ENCODE measurements at places on chromosomes 2 and 18.

- no peak for DNase-seq
Measured at GRCh38 chr2:46339676-46340459, 42.7 kb downstream of the EPAS1 start.

DNA sequence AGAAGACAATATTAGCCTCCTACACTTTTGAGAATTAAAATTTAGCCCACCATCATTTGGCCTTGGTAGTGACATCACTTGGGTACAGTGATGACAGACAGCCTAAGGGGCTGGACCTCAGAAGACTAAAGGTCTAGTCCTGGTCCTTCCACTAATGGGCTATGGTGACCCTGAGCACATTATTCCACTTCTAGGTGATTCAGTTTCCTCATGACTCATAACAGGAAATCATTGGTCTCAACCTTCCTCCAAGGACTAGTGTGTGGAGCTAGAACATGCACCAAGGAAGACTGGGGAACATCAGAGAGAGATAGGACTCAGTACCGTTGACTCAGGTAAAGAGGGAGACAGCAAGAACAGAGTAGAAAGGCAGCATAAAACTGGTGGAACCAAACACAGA is 64.0 kb downstream of the TFCP2L1 start:
- DNase-seq: peak; percentile 72

DNA sequence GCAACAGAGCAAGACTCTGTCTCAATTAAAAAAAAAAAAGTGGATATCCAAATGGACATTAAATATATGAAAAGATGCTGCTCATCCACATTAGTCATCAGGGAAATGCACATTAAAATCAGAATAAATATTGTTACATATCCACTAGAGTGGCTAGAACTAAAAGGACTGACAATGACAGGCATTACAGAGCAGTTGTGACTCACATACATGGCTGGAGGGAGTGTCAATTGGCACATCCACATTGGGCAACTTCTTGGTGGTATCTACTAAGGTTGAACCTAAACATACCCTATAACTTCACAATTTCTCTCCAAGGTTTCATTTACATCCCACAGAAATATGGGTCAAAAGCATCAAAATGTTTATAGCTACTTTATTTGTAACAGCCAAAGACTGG is 14.0 kb upstream of the DNER start:
- DNase-seq: no peak

GRCh38 chr2:10246831-10247230 is 55.9 kb upstream of the HPCAL1 start:
- no peak for DNase-seq

- peak; percentile 15 for DNase-seq
Measured at GRCh38 chr18:61225336-61225735, 107.9 kb upstream of the CDH20 start.

DNA sequence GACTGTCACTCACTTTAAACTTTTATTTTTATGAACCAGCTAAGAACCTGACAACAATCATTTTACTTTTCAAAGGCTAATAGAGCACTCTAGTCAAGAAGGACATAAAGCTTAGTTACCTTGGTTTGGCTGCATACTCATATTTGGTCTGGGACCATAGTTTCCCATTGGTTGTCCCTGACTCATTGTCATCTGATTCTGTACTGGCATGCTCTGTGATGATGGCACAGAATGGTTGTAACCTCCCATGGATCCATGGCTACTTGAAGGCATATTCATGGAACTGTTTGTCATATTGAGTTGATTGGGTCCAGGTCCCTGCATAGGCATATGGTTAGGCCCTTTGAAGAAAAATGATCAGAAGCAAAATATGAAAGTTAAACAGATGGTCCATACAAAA is 37.9 kb downstream of the SS18 start:
- peak; percentile 20 for DNase-seq

DNA sequence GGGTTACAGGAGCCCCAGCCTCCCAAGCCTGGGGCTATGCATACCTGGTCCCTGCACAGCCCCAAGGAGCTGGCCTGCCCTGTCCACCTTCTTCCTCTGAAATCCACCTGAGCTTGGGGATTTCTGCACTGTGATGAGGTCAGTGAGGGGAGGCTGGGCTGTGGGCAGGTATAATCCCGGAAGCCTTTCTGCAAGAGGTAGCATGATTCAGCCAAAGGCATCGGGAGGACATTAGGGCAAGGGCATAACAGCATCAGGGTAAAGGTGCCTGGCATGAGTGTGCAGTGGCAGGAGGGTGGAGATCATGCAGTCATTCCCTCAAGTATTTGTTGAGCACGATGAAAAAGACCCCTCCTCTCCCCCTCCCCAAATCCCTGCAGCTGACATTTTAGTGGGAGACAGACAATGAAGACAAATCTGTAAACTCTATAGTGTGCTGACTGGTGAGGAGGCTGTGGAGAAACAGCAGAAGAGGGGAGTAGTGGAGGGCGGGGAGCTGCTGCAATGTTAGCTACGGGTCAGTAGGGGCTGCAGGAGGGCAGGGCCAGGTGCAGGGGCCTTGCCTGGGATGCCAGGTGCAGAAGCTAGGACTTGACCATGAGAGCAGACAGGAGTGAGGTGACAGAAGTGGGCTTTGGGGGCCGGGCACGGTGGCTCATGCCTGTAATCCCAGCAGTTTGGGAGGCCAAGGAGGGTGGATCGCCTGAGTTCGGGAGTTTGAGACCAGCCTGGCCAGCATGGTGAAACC is 18.7 kb downstream of the ZFP36L2 start:
- DNase-seq: no peak

GRCh38 chr2:31812051-31812798 is 198.6 kb downstream of the MEMO1 start:
- DNase-seq: peak; percentile 35

DNA sequence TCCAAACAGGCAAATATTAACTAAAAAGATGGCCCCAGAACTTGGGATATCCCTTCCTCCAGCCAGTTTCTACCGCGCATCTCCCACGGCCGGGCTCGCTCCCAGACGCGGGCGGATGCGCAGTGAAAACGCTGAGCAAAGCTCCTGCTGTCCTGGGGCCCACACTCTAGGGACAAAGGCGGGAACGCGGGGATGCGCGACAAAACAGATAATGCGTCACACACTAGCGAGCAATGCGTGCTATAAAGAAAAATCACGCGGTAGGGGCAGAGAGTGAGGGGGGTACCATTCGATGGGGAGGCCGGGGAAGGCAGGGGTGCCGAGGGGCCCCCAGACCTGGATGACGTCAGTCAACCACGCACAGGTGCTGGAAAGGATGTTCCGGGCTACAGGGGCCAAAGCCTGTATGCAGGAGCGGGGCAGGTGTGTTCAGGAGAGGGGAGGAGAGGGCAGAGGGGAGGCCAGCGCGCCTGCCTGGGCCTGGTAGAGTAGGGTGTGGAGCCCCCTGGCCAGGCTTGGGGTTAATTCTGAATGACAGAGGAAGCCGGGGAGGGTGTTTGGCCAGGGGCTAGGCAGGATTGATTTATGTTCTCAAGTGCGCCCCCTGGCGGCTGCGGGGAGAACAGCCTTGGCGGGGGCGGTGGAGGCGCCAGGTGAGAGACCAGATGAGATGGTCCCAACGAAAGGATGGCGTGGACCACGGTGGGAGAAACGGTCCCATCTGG is 14.9 kb upstream of the ITM2C start:
- no peak for DNase-seq

DNA sequence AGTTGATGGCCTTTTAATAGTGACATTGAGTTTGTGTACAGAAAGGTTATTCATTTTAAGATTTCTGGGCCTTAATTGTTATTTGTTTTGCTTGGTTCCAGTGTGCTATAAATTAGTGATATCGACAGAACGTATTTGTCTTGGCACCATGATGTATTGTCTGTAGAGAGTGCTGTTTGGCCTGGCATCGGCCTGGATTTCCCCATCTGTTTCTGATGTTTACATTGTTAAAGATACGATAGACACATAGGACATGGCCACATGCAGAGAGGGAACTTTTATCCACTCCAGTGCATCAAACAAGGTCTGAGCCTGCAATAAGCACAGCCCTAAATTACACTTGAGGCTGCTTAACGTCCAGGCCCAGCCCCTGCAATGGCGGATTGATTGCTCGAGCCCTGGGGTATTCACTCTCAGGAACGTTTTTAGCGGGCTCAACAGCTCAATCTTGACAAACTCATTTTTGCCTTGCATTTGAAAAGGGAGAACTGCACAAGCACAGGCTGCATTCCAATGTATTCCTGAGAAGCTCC is 144.7 kb downstream of the SLC4A3 start:
- DNase-seq: no peak

DNA sequence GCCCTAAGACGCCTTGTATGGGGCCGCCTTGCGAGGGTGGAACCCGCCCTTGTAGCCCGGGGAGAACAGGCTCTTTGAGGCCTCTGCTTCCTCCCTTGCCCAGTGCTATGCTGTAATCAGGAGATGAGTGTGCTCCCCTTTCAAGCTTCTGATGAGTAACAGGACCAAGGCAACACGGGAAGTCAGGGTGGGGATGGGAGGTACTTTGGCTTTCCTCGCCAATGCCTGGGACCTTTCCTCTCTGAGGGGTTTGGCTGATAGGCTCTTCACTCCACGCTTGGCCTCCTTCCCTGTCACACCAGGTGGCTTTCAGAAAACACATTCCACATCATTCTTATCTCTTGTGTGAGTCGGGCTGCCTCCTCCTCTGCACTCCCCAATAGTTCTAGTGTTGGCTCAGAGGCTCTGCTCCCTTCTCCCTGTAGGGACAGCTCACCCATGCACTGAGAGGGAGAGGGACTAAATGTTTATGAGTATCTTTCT is 223.7 kb upstream of the TRIB2 start:
- peak; percentile 13 for DNase-seq

- DNase-seq: no peak
Measured at GRCh38 chr18:62386601-62387000, 61.5 kb downstream of the TNFRSF11A start.

- DNase-seq: no peak
Measured at GRCh38 chr2:35585972-35586371, 769.6 kb upstream of the CRIM1 start.

GRCh38 chr2:202639231-202639630 is 4.5 kb downstream of the FAM117B start:
- no peak for DNase-seq

DNA sequence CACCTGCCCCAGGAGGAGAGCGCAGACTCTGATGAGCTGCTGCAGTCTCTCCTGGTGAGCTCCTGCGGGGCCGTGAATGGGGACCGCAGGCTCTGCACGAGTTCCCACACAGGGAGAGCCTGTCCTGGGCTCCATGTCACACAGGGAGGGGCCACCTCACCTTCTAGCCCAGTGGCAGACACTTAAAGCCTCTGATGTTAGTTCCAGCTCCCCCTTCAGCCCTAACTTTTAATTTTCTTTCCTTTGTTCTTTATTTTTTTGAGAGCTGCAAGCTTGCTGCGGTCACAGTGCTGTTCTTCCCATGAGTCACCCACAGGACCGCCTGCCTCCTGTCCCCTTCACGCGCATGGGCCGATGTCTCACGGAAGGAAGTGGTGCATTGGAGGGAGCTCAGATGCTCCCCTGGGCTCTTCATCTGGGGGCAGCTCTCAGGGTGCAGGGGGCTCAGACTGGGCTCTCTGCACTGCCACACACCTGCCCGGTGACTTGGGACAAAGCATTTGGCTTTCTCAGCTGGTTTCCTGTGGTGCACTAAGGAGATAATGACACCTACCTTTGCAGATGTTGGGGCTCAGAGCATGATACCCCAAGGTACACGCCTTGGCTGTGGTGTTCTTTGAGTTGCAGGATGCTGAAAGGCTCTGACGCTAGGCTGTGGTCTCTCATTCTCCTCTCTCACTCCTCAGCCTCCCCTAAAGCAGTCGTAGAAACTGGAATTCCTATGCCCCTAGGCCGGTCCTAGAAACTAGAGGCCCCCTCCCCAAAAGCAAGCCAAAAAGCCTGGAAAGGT is 37.2 kb upstream of the PXDN start:
- DNase-seq: peak; percentile 7

DNA sequence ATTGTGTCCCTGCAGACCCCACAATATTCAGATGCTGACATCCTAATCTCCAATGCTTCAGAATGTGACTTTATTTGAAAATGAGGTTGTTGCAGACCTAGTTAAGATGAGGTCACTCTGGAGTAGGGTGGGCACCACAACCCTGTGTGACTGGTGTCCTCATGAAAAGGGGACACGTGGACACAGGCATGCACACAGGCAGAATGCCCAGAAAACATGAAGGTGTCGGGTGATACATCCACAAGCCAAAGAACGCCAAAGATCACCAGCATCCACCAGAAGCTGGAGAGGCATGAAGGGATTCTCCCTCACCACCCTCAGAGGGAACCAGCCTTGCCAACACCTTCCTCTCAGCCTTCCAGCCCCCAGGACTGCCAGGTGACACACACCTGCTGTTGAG is 69.3 kb downstream of the AFF3 start:
- no peak for DNase-seq

- DNase-seq: no peak
Measured at GRCh38 chr2:240179186-240179815, 38.8 kb upstream of the OTOS start.

DNA sequence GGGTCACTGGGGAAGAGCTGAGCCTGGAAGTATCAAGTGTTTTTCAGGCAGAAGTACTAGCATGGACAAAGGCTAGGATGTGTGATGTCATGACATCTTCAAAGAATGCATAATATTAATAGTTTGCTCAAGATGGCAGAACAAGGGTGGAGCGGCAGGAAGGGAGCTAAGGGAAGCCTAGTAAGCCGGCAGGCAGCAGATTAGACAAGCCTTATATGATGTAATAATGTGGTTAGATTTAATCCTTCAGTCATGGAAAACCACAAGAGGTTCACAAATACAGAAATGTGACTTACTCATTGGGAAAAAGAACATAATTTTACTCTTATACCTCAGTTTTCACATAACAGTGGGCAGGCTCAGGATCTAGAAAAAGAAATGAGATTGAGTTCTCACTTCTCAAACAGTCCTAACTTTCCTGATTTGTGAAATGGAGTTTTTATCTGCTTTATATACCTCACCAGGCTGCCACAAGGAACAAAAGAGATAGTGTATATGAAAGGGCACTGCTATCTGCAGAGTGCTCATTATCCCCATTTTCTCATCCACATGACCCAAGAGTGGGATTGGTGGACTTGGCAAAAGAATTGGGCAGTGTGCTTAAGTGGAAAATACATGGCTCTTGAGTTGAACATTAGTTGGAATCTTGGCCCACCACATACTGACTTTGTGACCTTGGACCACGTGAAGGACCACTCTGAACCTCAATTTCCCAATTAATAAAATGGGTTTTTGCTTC is 89.1 kb upstream of the LHCGR start:
- no peak for DNase-seq

DNA sequence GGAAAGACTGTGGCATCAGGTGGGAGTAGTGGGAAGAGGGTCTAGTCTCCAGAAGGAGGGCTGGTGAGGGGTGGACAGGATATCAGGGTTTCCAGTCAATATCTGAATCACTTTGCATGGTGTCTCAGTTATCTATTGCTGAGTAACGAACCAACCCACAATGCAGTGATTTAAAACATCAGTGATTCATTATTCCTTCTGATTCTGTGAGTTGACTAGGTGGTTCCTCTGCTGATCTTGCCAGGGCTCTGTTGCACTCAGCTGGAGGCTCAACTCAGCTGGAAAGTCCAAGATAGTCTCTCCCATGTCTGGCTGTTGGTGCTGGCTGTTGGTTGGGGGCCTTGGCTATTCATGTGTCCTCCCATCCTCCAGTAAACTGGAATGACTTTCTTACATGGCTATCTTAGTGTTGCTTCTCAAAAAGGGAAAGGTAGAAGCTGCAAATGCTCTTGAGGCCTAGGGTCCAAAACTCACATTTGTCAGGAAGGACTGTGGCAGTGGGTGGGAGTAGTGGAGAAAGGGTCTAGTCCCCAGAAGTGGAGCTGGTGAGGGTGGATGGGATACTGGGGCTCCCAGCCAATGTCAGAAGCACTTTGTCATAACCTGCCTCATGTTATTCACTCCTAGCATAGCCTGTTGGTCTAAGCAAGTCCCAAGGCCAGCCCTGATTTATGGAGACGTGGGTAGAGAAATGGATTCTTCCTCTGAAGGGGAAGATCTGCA is 13.9 kb downstream of the IL1F10 start:
- no peak for DNase-seq
